ENCODE measurements at places on chromosomes 2 and 18.

GRCh38 chr2:64104933-64105332 is 39.3 kb downstream of the PELI1 start:
- DNase-seq, result no peak

- no peak for DNase-seq
Observed at GRCh38 chr18:13525381-13526029, 200.9 kb downstream of the FAM210A start.

DNA sequence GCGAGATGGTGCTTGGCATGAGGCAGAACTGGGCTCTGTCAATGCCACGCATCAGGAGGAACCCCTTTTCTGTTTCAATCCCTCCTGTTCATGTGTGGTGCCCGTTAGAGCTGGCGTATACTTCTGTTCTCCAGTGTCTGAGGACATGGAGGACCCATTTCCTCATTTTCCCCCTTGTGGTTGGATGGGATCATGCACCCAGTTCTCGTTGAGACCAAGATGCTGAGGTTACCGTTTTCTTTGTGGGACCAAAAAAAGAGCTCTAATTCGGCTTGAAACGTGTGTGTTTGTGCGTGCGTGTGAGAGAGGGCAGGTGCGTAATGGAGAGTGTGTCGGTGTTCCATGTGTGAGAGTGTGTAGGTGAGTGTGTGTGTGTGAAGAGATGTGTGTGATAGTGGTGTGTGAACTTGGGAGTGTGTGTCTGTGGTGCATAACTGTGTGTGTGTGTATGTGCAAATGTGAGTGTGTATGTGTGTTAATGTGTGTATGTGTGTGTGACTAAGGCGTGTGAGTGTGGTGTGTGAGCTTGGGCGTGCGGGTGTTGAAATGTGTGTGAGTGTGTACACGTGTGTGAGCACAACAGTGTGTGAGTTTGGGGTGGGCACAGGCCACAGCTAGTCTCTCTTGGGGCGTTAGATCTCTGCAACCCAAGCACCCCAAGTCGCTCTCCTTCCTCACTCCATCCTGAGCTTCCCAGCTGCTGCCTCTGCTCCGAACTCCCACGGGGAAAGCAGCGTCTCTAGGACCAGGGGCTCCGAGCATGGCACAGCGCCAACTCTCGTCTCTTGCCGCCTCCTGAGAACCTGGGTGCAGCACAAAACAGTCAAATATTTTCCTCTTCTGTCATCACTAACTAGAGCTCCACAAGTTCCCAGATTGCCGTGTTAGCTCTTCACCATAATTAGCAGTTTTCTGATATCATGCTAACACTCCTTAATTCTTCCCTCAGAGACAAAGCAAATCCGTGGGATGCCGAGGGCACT is 75.8 kb downstream of the LONRF2 start:
- DNase-seq, result no peak

DNA sequence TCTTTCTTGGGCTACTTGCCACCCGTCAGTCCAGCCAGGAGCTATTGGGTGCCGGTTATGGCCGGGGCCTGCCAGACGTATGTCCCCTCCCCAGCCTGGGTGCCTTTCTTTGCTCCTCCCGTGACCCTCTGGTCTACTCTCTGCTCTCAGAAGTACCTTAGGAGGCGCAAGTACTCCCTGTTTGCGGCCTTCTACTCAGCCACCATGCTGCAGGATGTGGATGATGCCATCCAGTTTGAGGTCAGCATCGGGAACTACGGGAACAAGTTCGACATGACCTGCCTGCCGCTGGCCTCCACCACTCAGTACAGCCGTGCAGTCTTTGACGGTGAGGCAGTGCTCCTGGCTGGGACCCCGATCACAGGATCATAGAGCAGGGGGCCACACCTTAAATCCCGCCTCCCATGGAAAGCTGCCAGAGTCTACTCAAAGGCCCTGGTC is 99.5 kb downstream of the DYSF start:
- DNase-seq, result no peak

- DNase-seq, result no peak
Observed at GRCh38 chr2:51649366-51649765, 617.4 kb upstream of the NRXN1 start.

- no peak for DNase-seq
Observed at GRCh38 chr2:215941726-215942125, 71.6 kb downstream of the MREG start.

GRCh38 chr2:56757884-56758545 is 574.2 kb downstream of the CCDC85A start:
- no peak for DNase-seq

GRCh38 chr2:158499383-158499782 is 42.6 kb downstream of the PKP4 start:
- DNase-seq, result no peak

- DNase-seq, result no peak
Observed at GRCh38 chr2:30693821-30694281, 113.4 kb downstream of the CAPN13 start.
